ENCODE measurements at places on chromosomes 5 and 9.

DNA sequence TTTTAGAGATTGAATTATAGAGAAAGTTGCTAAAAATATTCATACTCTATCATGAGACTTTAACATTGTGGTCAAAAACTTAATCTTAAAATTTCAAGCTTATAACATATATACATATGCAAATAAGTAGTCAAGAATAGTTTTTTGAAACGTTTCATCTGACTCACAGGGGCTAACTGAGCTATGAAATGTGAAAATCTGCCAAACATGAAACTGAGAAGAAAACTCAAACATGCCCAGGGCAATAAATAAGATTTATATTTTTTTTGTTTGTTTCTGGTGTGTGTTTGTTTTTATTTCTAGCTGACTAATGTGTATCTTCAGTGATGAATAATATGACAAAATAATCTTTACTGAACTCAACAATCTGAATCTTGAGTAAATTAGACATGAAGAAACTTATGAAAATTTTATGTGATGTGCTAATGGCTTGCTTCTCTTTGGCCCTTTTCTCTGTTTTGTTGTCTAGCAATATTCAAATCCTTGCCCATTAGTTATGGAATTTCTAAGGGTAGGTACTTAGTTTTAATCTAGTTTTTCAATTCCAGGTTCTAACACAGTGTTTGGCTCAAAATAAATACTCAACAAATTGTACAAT lies 99.9 kb downstream of the FAM174A start:
- no peak for DNase-seq

- no peak for DNase-seq
These were observed 136.4 kb downstream of the CACNA1B start for GRCh38 chr9:138013836-138014562.

GRCh38 chr9:9997585-9997984 lies 615.2 kb downstream of the PTPRD start:
- no peak for DNase-seq

- no peak for DNase-seq
These were observed 84.0 kb downstream of the RAB3C start for GRCh38 chr5:58666598-58667581.

DNA sequence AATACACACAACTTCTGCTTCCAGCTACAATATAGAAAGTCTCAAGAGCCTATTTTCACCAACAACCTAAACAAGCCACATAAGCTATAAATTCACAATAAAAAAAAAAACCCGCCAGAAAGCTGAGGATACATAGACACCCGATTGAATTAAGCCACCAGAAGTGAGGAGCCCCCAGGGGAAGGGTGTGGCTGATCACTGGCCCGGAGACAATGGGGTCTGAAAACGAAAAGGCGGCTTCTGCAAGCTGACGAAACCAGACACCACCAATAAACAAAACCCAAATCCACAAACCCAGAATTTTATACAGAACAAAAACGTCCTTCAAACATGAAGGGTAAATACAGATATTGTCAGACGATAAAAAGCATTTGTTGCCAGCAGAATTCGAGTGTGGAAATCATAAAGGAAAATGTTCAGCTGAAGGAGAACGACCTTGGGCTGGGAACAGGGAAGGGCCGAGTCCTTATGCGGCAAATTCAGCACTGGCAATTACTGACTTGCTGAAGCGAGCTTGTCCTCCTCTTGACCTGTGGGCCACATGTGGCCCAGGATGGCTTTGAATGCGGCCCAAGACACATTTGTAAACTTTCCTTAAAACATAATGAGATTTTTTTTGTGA lies 39.6 kb upstream of the CEP72 start:
- DNase-seq: no peak

DNA sequence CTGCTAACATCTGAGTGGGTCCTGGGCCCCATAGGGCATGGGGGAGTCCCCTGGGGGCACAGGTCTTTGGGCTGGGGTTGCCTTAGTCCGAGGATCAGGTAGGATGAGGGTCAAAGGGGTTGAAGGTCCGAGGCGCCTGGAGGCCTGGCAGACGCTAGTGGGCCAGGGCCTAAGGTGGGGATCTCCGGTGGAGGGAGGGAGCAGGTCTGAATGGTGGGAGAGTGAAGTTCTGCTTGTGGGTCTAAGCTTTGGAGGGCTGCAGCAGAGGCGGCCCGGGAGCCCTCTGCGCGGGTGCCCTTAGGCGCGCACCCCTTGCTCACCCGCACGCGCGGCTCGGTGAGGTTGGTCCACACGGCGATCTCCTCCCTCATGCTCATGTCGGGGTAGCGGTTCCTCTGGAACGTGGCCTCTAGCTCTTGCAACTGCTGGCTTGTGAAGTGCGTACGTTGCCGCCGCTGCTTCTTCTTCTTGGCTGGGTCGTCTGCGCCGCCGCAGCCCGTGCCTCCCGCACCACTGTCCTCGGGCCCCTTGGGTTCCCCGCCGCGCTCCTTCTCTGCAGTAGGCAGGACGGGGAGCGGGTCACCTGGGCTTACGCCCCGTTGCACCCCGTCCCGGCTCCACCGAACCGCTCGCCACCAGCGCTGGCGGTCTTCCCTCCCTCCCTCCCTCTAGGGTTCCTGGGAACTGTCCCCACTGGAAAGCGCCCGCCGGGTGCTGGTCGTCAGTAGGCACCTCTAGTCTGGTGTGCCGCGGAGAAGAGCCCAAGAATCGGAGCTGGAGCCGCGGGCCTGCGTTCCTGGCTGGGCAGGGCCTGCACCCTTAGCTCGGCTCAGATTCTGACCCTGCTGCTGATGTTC lies 2.8 kb downstream of the PITX1 start:
- DNase-seq: no peak

DNA sequence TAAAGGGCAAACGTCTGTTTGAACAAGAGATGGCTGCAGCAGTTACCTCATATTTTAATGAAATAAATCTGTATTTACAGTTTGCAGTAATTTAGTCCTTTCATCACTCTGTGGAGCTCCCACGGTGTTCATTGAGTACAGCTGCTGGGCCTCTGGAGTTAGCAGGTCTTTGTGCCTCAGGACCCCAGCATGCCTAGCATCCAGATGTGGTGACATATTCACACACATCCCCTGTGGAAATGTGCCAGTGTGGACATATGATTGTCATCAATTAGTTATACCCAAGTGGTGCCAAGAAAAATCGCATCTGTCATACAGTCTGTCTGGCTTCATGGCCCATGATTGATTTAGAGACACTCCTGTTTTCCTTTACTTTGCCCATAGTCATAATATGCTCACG lies 77.3 kb downstream of the NNT start:
- no peak for DNase-seq
